Naive thymus-derived CD4-positive, alpha-beta T cell (primary cell): ENCODE measurements at places on chromosomes 7 and 10.

- H3K4me1 ChIP-seq = no peaks in the 10 kb centered on the region
- H3K27ac ChIP-seq = no peak overlapping the region
- DNase-seq = no peak
- peaks cover 4% of the 10 kb centered on the region for H3K27me3 ChIP-seq
Measured at GRCh38 chr7:30968747-30969603, 5.2 kb downstream of the GHRHR start.

- no peaks in the 10 kb centered on the region for H3K36me3 ChIP-seq
- no peak overlapping the region for H3K27ac ChIP-seq
- no peak for DNase-seq
- H3K4me3 ChIP-seq = no peak overlapping the region
- H3K4me1 ChIP-seq = peaks cover 18% of the 10 kb centered on the region
Measured at GRCh38 chr7:50210706-50211115, 93.8 kb upstream of the IKZF1 start.

GRCh38 chr10:69837261-69837660 lies 35.6 kb downstream of the COL13A1 start:
- H3K27me3 ChIP-seq = no peaks in the 10 kb centered on the region
- no peak for DNase-seq
- no peaks in the 10 kb centered on the region for H3K4me1 ChIP-seq
- no peak overlapping the region for H3K4me3 ChIP-seq
- no peak overlapping the region for H3K27ac ChIP-seq

GRCh38 chr10:133388973-133389818 lies 4.8 kb upstream of the MTG1 start:
- H3K27me3 ChIP-seq = no peaks in the 10 kb centered on the region
- peak overlapping the region; percentile 66 for H3K4me3 ChIP-seq
- peaks cover 36% of the 10 kb centered on the region for H3K4me1 ChIP-seq

DNA sequence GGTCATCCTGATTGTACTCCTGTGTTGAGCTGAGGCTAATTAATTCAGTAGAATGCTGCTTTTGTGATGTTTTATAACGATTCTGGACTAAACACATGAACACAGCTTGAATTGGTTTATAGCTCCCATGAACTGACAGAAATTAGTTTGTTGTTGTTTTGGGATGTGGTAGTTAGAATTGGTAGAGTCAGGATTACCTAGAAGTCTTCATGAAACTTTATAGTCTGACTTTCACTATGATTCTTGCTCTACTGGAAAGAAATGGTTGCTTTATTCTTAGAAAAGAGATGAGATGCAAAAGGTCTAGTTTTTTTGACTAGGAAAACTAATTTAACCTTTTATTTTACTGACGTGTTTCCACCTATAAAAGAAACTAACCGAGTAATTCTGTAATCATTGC lies 23.4 kb upstream of the TRUB1 start:
- H3K4me1 ChIP-seq = no peaks in the 10 kb centered on the region
- no peak for DNase-seq
- no peak overlapping the region for H3K27ac ChIP-seq
- H3K27me3 ChIP-seq = no peaks in the 10 kb centered on the region
- H3K36me3 ChIP-seq = no peaks in the 10 kb centered on the region

DNA sequence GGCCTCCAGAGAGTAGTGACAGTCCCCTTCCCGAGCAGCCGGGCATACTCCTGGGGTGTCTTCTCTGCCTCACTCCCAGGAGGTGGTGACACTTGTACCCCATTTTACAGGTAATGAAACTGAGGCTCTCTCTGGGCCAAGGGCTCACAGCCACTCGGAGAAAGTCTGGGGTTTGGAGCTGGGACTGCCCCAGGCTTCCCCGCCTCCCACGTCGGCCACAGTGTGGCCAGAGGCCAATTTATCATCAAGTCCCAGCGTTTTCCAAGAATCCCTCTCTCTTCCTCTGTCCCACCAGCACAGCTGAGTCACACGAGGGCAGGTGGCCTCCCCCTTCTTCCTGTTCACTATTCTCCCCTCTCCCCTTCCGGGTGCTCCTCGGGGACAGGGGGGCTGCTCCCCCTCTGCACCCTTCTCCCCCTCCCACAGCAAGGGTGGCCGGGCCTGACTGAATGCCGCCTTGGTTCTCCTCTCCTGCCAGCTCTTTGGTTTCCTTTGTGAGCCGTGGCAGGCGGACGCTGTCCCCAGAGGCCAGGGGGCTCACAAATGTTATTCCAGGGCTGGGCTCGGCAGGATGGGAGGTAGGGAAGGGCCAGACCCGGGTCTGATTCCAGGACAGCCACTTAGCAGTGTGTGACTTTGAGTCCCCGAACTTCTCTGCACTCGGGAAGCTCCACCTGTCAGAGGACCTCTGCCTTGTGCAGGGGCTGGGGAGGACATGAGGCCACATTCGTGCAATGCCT lies 17.7 kb downstream of the CLIP2 start:
- DNase-seq = no peak
- no peaks in the 10 kb centered on the region for H3K27me3 ChIP-seq
- no peak overlapping the region for H3K4me3 ChIP-seq
- H3K36me3 ChIP-seq = no peaks in the 10 kb centered on the region
- peaks cover 13% of the 10 kb centered on the region for H3K4me1 ChIP-seq
- H3K27ac ChIP-seq = no peak overlapping the region

DNA sequence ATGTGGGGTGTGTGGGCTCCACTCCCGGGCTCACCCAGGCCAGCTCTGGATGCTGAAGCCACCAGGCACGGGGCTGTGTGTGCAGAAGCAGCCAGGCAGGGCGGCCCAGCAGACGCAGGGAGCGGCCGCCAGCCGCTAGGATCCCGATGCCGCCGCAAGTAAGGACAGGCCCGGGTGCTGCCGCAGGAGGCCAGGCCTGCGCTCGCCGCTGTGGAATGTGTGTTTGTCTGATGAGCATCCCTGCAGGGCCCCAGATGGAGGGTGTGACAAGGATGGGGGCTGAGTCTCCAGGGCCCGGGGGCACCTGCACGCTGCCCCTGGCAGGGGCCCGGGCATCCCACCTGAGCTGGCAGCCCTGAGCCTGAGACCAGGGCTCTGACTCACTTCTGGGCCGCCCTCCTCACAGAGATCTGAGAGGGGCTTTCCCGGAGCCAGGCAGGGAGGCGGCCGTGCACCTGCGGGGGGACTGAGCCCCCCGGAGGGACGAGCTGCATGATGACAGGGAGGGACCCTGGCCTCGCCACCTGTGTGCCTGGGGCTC lies 101.5 kb downstream of the FOXL3 start:
- H3K4me1 ChIP-seq = no peaks in the 10 kb centered on the region
- no peaks in the 10 kb centered on the region for H3K27me3 ChIP-seq
- H3K27ac ChIP-seq = no peak overlapping the region
- H3K36me3 ChIP-seq = no peaks in the 10 kb centered on the region
- H3K4me3 ChIP-seq = no peak overlapping the region

GRCh38 chr7:149703044-149703650 lies 70.2 kb downstream of the ZNF467 start:
- no peak for DNase-seq
- H3K36me3 ChIP-seq = no peaks in the 10 kb centered on the region
- H3K27me3 ChIP-seq = no peaks in the 10 kb centered on the region
- no peak overlapping the region for H3K27ac ChIP-seq
- no peak overlapping the region for H3K4me3 ChIP-seq

DNA sequence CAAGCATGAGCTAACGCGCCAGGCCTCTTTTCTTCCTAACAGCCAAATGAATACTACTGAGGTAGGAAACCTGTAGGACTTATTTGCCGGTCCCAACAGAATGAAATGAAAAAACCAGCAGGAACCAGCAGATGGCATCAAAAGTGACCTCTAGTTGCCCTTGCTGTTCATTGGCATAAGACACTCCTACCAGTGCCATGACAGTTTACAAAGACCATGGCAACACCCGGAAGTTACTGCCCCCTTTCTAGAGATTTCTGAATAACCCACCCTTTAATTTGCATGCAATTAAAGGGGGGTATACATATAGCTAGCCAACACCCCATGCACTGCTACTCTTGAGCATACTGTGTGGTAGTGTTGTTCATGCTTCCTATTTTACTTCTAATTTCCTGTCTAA lies 65.2 kb downstream of the ATE1 start:
- H3K27ac ChIP-seq = no peak overlapping the region
- H3K27me3 ChIP-seq = no peaks in the 10 kb centered on the region
- no peaks in the 10 kb centered on the region for H3K4me1 ChIP-seq
- DNase-seq = no peak
- no peaks in the 10 kb centered on the region for H3K36me3 ChIP-seq

DNA sequence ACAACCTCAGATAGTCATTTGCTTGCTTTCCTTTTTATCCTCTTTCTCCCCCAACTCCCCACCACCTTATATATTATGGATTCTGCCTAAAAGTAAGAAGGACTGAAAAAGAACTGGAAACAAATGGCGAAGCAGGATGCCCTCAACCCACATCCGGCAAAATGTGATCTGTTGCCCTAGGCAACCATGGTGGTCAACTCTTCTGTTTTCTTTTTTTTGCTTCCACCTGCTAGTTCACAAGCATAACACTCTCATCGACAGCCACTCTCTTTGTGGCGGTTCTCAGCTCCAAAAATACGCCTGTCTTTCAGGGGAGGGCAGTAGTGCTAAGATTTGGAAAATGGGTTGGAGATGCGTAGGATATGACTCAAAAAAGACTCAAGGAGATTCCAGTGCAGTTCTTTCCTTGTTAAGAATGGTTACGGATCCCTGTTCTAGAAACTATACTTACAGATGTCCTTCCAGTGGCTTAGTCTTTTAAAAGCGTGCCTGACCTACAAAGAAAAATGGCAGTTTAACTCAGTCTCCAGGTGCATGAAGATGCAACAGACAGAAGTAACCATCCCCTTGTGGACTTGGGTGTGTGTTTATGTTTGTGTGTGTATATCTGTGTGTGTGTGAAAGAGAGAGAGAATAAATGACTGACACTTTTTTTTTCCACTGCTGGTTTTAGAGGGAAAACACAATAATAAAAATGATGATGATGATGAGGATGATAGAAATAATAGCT lies 10.7 kb downstream of the APBB1IP start:
- peak overlapping the region; percentile 76 for H3K27ac ChIP-seq
- peak overlapping the region; percentile 31 for H3K4me3 ChIP-seq
- H3K27me3 ChIP-seq = no peaks in the 10 kb centered on the region
- peaks cover 70% of the 10 kb centered on the region for H3K4me1 ChIP-seq
- no peaks in the 10 kb centered on the region for H3K36me3 ChIP-seq
- peak; percentile 23 for DNase-seq

GRCh38 chr7:20839196-20839735 lies 52.6 kb upstream of the SP8 start:
- no peak for DNase-seq
- H3K27me3 ChIP-seq = no peaks in the 10 kb centered on the region

DNA sequence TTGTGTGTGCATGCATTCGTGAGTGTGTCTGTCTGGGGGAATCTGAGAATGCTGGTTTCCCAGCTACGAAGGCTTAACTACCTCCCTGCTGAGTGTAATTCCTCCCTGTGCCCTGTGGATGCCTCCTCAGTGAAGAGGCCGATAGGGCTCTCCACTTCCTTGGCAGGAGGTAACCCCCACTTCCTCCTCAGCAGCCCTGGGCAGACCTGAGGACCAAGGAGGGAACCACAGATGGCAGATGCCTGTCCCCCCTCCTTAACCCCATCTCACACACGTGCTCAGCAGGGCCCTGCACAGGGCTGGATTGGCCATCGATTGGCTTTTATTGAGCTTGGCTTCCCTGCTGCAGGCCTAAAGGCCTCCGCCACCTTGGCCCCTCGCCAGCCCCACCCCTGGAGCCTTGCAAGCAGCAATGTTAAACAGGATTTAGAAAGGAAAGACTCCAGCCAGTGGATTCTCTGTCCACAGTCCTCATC lies 45.6 kb upstream of the LRRC4 start:
- no peak for DNase-seq
- H3K4me3 ChIP-seq = no peak overlapping the region
- no peaks in the 10 kb centered on the region for H3K4me1 ChIP-seq
- H3K27me3 ChIP-seq = no peaks in the 10 kb centered on the region
- H3K27ac ChIP-seq = no peak overlapping the region

DNA sequence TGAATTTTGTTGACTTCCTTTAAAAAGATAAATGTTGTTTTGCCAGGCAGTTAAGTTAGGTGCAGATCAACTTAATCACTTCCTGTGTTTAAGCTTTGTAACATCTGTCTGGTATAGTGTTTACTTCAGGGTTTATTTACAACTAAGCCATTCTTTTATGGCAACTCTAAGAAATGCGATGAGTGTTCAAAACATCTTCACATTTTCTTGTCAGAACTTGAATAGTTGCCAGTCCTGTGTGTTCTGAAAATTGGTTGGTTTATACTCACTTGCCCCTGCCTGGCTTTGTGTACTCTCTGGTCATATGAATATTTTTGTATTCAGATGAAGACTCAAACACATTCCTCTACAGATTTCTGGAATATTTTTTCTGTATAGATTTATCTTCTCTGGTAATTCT lies 327.2 kb downstream of the MDFIC start:
- no peak overlapping the region for H3K27ac ChIP-seq
- no peak overlapping the region for H3K4me3 ChIP-seq
- no peaks in the 10 kb centered on the region for H3K36me3 ChIP-seq
- H3K27me3 ChIP-seq = no peaks in the 10 kb centered on the region
- H3K4me1 ChIP-seq = no peaks in the 10 kb centered on the region

DNA sequence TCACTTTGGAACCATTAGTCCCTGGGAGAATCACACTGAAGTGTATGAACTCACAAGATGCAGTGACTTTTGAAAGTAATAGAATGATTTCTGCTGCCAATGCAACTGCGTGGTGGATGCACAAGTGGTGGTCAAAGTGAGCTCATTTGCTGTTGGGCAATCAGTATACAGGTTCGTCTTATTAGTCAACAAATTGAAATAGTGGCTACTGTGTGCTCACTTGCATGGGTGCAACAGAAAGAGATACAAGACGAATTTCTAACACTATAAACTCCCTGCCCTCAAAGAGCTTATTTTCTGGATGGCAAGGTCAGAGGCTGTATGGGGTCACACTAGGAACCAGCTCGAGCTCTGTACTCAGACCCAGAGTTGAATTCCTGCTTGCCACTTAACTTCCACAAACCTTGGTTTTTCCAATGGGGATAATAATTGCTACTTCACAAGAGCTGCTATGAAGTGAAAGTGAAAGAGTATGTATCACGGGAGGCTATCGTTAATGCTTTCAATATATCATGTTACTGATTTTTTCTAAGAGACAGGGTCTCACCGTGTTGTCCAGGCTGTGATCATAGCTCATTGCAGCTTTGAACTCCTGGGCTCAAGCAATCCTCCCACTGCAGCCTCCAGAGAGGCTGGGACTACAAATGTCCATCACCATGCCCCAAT lies 8.3 kb upstream of the BCL7B start:
- H3K27me3 ChIP-seq = no peaks in the 10 kb centered on the region
- H3K36me3 ChIP-seq = peaks cover 6% of the 10 kb centered on the region
- DNase-seq = no peak
- peaks cover 18% of the 10 kb centered on the region for H3K4me1 ChIP-seq
- H3K4me3 ChIP-seq = peak overlapping the region; percentile 44

- H3K27me3 ChIP-seq = no peaks in the 10 kb centered on the region
- H3K4me3 ChIP-seq = no peak overlapping the region
- H3K36me3 ChIP-seq = no peaks in the 10 kb centered on the region
- no peak overlapping the region for H3K27ac ChIP-seq
Measured at GRCh38 chr7:49294611-49295010, 370.3 kb downstream of the CDC14C start.

DNA sequence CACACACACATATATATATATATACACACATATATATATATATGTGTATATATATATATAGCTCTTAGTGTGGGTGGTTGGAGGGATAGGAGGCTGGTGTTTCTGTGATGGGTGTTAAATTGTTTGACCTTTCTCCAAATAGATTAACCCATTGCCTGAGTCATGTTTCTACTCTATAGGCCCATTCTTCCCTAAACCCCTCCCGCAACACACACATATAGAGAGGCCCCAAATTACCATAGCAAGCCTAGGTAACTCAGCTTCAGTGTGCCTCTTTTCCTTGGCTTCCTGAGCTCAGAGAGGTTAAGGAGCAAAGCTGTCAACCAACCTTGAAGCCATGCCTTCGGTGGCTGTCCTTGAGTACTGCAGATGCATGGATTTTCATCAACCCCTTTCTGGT lies 98.7 kb upstream of the ADO start:
- no peak for DNase-seq
- H3K27me3 ChIP-seq = no peaks in the 10 kb centered on the region
- no peak overlapping the region for H3K4me3 ChIP-seq
- H3K4me1 ChIP-seq = no peaks in the 10 kb centered on the region
- no peaks in the 10 kb centered on the region for H3K36me3 ChIP-seq
